Natural killer cell treated with Interleukin-12 subunit alpha and Interleukin-12 subunit beta and Interleukin-15 and Interleukin-18, amount 100 ng/mL, for 72 hours (primary cell): ENCODE measurements at places on chromosomes 13 and 19. TPM values are rescaled to one million over a fixed set of nuclear protein-coding genes. Genes with fewer than 3 reads are reported as not detected.
A peak's percentile ranks its signal among the peaks of the same experiment; 100 is the strongest.

KIR3DL2 gene
- 10.3 TPM for total RNA-seq

- no peaks in the 10 kb centered on the region for H3K36me3 ChIP-seq
- H3K4me1 ChIP-seq: no peaks in the 10 kb centered on the region
- peak; percentile 50 for DNase-seq
- no peak overlapping the region for H3K27ac ChIP-seq
- H3K4me3 ChIP-seq: no peak overlapping the region
- H3K27me3 ChIP-seq: no peaks in the 10 kb centered on the region
Observed at GRCh38 chr13:113802090-113802531, 43.1 kb downstream of the TMEM255B start.

- H3K27me3 ChIP-seq: no peaks in the 10 kb centered on the region
- H3K4me1 ChIP-seq: no peaks in the 10 kb centered on the region
Observed at GRCh38 chr19:52351512-52351911, 15.5 kb downstream of the ZNF610 start.

DNA sequence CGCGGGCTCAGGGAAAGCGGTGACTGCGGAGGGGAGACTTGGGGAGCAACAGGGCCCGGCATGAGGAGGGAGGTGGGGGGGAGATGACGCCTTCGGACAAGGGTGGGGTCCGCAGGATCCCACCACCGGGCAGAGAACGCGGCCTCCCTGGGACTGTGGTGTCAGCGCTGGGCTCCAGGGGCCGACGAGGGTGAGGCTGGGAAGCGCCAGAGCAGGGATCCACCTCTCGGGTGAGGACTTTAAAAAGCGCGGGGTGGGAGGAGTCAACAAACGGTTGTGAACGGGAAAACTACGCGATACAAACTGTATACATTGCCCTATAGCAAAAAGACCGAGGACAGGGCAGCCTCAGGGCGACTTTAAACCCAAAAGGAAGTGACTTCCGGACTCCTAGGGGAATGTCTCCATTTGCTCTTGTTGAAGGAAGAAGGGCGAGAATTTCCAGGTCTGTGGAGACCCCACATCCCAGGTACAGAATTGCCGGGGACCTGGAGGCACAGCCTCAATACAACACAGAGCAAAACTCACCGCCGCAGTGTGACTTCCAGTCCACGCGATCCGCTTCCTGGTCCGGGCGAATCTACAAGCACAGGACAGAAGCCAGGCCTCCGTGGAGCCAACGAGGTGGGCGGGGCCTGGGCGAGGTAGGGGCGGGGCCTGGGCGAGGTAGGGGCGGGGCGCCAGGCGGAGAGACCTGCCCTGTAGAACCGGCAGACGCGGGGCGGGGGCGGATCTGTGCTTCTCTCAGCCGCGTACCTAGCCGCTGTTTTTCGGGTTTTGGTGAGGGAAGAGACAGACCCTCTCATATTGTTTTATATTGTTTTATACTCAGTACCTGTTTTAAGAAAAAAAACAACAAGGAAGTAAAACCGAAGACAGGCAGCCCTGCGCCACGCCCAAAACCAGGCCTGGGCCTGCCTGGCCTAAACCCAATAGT, at the start of gene ZNF888:
Gene ZNF888, minus strand, starts transcription at position 588 of the 937 bp plus-strand sequence. CDS start 5,555 bp downstream, outside the sequence.
- H3K4me1 ChIP-seq: peaks cover 30% of the 10 kb centered on the region
- peaks cover 6% of the 10 kb centered on the region for H3K36me3 ChIP-seq
- H3K4me3 ChIP-seq: peak within 1 kb of the TSS; percentile 85

GRCh38 chr13:74444864-74445479, 310.8 kb upstream of the KLF12 start:
- no peak overlapping the region for H3K27ac ChIP-seq
- peaks cover 40% of the 10 kb centered on the region for H3K27me3 ChIP-seq
- no peak overlapping the region for H3K4me3 ChIP-seq
- H3K36me3 ChIP-seq: peaks cover 17% of the 10 kb centered on the region
- no peak for DNase-seq

DNA sequence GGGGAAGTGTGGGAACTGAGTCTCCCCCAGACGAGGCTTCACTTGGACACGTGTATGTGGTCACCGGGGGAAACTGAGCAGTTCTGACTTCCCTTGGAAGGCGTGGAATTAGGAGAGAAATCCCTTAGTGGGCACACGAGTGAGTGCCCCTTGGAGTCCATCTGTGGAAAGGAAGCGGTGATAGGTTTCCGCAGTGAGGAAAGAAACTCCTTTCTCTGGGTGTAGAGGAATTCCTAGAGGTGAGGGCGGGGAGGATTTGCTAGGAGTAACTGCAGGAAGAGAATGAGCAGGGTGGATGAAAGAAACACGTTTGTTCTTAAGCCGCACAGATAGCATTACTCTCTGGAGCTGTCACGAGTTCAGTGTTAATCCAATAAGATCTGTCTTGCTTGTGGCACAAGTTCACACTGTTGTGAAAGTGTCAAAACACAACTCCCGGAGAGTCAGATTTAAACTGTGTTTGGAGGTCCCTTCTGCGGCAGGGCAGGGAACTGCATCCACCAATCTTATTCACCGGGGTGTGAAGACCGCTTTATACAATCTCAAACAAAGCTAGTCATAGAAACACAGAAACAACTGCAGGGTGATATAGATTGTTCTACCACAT, 1.2 kb downstream of the KL start:
- H3K4me3 ChIP-seq: no peak overlapping the region
- peaks cover 5% of the 10 kb centered on the region for H3K4me1 ChIP-seq
- H3K36me3 ChIP-seq: peaks cover 5% of the 10 kb centered on the region
- DNase-seq: no peak
- peaks cover 69% of the 10 kb centered on the region for H3K27me3 ChIP-seq

- no peak for DNase-seq
- no peaks in the 10 kb centered on the region for H3K27me3 ChIP-seq
- H3K4me3 ChIP-seq: peak overlapping the region; percentile 82
- no peaks in the 10 kb centered on the region for H3K36me3 ChIP-seq
- peak overlapping the region; percentile 90 for H3K27ac ChIP-seq
Observed at GRCh38 chr19:48795685-48796070, 15.2 kb downstream of the BCAT2 start.

GRCh38 chr13:29704648-29705047, 109.2 kb upstream of the SLC7A1 start:
- H3K27ac ChIP-seq: no peak overlapping the region
- H3K27me3 ChIP-seq: peaks cover 16% of the 10 kb centered on the region
- no peaks in the 10 kb centered on the region for H3K4me1 ChIP-seq
